ENCODE measurements at places on chromosomes 1 and 21.

- DNase-seq = no peak
Measured at GRCh38 chr21:36518883-36519492, 39.1 kb upstream of the CLDN14 start.

DNA sequence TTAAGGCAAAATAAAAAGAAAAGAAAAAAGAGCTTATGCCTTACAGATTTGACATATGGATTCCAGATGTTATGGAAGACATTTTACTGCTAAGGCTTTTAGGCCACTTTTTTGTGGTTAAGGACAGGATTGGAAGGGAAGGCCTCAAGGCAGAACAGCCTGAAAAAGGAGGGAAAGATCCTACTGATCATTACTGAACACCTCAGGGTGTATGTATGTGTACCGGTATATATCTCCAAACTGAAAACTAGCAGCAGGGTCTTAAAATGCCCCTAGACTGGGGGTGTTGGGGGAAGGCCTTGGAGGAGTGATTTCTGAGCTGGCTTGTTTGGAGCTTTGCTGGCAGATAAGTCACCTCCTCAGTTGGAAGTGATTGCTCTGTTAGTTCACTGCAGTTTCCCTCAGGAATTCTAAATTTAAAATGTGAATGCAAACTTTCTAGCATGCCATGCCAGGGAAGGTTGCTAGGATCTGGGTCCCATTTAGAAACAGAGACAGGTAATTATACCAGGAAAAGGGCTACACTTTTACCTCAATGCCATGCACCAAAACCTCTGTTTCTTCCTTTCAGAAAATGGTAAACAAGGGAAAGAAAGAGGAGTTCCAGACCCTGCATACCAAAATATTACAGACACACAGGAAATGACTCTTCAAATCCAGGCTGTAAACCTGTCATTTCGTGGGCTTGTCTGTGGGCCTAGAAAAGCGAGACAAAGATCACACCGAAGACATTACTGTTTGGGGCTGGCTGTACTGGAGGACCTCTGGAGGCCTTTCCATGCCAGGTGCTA, 15.0 kb downstream of the C1orf52 start:
- no peak for DNase-seq

DNA sequence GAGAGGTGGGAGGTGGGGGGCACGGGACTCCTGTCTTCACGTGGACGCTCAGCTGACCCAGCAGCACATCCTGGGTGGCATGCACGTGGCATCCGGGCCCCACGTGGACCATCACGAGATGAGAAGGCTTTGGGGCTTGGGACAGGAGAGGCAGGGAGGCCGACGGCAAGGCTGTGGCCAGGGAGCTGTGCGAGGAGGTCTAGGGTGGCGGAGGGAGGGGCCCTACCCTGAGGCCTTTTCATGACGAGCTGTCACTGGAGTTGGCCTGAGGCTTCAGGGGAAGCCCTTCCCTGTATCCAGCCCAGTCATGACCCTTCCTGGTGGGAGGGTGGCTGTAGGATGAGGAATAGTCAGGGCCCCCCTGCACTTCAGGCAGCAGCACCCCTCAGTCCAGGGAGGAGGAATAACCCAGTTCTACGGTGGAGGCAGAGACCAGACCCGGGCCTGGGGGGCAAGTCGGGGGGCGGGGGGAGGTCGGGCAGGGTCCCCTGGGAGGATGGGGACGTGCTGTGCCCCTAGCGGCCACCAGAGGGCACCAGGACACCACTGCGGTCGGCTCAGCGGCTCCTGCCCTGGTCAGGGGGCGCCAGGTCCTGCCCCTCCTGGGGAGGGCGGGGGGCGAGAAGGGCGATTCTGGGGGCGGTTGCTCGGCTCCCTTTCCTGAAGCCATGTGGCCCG, 2.0 kb upstream of the PERM1 start:
- DNase-seq = peak; percentile 41

GRCh38 chr1:239426821-239427475, 40.6 kb downstream of the CHRM3 start:
- no peak for DNase-seq

GRCh38 chr1:152143150-152143887, 15.7 kb downstream of the RPTN start:
- no peak for DNase-seq

DNA sequence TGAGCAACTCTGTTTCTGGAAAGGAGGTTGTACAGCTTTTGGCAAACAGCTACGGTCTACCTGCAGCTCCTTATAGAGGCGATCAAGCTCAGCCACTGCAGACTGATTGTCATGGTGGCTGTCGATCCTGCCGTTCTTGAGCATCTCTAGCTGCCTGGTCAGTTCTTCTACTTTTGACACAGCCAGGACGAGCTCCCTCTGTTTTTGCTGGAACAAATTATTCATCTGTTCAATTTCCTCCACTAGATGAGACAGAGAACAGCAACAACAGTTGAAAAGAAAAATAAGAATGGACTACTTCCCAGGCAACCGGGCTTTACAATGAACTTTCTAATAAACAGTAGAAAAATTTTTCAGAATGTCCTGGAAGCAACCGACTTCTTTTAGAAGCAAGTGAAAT, 42.5 kb downstream of the TP53BP2 start:
- DNase-seq = no peak

DNA sequence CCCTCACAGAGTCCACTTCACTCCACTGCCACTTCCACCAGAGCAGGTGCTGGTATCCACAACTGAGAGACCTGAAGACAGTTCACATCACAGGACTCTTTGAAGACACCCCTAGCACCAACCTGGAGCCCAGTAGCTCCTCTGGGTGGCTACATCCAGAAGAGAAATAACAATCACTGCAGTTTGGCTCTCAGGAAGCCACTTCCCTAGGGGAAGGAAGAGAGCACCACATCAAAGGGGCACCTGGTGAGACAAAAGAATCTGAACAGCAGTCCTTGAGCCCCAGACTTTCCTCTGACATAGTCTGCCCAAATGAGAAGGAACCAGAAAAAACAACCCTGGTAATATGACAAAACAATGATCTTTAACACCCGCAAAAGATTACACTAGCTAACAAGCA, 113.2 kb downstream of the TENT5C start:
- no peak for DNase-seq

DNA sequence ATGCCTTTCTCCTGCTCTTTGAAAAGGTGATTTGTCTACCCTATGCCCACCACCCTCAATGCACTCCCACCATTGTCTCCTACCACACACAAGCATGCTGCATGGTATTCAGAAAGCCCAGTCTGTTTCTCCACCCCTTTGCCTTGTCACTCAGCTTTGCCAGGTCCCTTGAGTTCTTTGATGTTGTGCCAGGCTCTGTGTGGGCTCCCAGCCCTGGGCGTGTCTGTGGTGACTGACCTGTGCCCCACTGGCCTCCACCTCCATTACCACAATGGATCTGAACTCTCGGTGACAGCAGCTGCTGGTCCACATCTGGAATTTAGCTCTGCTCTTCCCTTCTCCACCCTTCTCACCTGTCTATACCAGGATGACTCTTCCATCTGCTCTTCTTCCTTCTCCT, 34.9 kb downstream of the ATP2B4 start:
- no peak for DNase-seq

- no peak for DNase-seq
Measured at GRCh38 chr1:68074472-68074871, 24.0 kb upstream of the DIRAS3 start.

- DNase-seq = no peak
Measured at GRCh38 chr1:96756789-96757188, 35.2 kb downstream of the PTBP2 start.

- DNase-seq = no peak
Measured at GRCh38 chr1:43238085-43238484, 31.7 kb upstream of the TMEM125 start.

- DNase-seq = no peak
Measured at GRCh38 chr1:31441970-31442647, 29.1 kb downstream of the SERINC2 start.

DNA sequence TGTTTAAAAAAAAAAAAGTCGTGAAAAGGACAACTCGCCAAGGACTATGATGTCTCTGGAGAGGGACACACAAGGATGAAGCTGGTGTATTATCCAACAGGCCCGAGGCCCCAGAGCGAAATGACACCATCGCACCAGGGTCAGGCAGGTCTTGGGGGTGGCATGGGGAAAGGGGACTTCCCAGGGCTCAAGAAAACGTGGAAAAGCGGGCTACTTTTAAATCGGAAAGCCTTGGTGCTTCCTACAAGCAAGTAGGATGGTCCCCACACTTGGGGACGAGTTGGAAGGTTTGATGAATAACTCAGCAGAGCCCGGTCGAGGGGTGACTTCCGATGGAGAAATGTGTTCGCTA, 505 bp upstream of the GNPAT start:
- DNase-seq = no peak

- DNase-seq = no peak
Measured at GRCh38 chr1:27525296-27526272, 35.6 kb upstream of the WASF2 start.

- DNase-seq = no peak
Measured at GRCh38 chr1:94544706-94545490, 3.3 kb upstream of the F3 start.

DNA sequence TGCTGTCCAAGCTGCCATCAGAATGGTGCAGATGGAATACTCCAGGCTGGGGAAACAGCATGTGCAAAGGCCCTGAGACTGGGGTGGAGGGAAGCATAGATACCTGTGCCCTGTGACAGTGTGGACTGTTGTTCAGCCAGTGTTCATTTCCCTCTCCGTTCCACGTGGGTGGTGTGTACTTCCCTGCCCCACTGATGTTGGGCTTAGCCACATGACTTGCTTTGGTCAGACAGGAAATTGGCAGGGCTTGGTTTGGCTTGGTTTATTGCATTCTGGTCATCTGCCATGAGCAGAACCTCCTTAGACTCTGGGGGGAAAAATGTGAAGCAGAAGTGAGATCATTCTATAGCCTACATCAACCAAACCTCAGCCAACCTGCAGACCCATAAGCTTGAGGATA, 102.4 kb upstream of the IGSF21 start:
- DNase-seq = no peak

- DNase-seq = no peak
Measured at GRCh38 chr1:10429868-10430215, 391 bp upstream of the CENPS start.

GRCh38 chr1:8042134-8042533, 16.0 kb upstream of the ERRFI1 start:
- DNase-seq = no peak

- DNase-seq = no peak
Measured at GRCh38 chr1:167797015-167797414, 75.2 kb downstream of the MPZL1 start.

- no peak for DNase-seq
Measured at GRCh38 chr1:116254776-116255175, 118.3 kb upstream of the ATP1A1 start.

GRCh38 chr1:93154898-93155297, 25.3 kb downstream of the TMED5 start:
- DNase-seq = no peak

DNA sequence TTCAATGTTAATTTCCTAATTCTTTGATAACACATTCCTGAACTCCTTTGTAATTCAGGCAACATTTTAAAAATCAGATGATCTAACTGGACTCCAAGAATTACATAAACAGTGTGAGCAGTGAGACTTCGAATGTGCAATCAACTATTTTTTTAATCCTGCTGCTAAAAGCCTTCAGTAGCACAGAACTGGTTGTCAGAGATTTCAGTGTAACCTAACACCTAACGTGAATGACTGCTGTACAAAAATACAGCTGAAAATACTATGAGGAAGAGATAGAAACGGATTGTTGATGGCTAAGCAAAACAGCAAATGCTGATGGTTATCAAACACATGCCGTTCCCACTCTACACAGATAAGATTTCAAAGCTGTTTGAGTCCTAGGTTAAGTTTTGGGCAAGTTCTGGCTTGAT, 46.1 kb downstream of the APP start:
- DNase-seq = no peak

DNA sequence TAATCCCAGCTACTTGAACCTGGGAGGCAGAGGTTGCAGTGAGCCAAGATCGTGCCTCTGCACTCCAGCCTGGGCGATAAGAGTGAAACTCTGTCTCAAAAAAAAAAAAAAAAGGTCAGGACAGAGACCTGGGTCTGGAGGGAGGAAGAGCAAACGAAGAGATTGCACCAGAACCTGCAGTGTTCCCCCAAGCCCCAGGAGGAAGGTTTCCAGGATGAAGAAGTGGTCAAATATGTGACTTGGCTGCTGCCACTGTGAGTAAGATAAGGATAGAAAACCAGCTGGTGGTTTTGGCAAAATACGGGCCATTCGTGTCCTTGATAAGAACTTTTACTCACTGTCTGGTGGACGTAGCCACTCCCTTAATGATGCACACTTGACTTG, 42.2 kb downstream of the CLDN14 start:
- no peak for DNase-seq

DNA sequence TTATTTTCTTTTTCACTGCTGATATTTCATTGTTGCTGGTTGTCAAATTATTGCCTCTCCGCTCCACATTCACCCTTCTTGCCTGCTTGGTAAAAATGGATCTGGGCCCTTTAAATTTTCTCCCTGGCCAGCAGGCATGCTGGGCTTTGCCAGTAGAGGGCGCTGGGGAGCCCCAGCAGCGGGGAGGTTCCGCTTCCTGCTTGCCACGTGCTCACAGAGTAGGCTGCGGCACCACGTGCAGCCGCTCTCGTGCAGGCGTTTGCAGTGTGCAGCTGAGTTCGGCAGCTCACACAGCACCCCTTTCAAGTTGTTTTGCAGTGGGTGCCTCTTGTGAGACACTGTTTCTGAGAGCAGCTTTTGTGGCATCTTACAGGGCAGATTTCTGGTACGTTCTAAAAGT, at the start of gene ACTL8:
TSS of gene ACTL8 (plus strand) at position 214 of the 400 bp plus-strand sequence. CDS start 67,676 bp downstream, outside the sequence.
- DNase-seq = no peak

- no peak for DNase-seq
Measured at GRCh38 chr1:42335809-42336518, 929 bp upstream of the FOXJ3 start.

DNA sequence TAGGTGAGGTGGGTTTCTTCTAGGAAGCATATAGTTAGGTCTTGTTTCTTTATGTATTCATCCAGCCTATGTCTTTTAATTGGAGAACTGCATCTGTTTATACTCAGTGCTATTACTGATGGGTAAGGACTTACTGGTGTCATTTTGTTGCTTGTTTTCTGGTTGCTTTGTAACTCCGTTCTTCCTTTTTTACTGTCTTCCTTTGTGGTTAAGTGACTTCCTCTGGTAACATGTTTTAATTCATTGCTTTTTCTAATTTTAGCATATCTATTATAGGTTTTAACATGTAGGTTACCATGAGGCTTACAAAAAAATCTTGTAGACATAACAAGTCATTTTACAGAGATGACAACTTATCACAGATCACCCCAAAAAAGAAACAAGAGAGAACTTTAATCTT, 160.8 kb downstream of the VAV3 start:
- DNase-seq = no peak

- DNase-seq = no peak
Measured at GRCh38 chr1:4173731-4174130, 273.7 kb upstream of the C1orf174 start.

All from stimulated activated CD8-positive, alpha-beta memory T cell treated with anti-CD3 and anti-CD28 coated beads, Interleukin-7, amount 100 ng/mL, for 1 hour (primary cell).